HT1080 (cell line): ENCODE measurements at places on chromosomes 6 and 20. TPM values are rescaled to one million over a fixed set of nuclear protein-coding genes. Genes with fewer than 3 reads are reported as not detected.

GRCh38 chr20:10540636-10541493, 105.8 kb downstream of the SLX4IP start:
- peak; percentile 88 for DNase-seq

Gene NNAT
- not detected in 2 replicates for total RNA-seq

Gene TPMT
- total RNA-seq, result 7.5 and 9.6 TPM in 2 replicates

GRCh38 chr20:44961870-44962267, 1.7 kb upstream of the TOMM34 start:
- peak; percentile 73 for DNase-seq

- DNase-seq, result no peak
Observed at GRCh38 chr20:63318391-63319163, 25.6 kb downstream of the COL20A1 start.

GRCh38 chr6:23446469-23446967, 679.5 kb upstream of the NRSN1 start:
- peak; percentile 11 for DNase-seq

GRCh38 chr6:132812756-132813172, 1.6 kb upstream of the RPS12 start:
- DNase-seq, result peak; percentile 58

GRCh38 chr6:29201966-29202365, 31.3 kb downstream of the OR2J2 start:
- no peak for DNase-seq

DNA sequence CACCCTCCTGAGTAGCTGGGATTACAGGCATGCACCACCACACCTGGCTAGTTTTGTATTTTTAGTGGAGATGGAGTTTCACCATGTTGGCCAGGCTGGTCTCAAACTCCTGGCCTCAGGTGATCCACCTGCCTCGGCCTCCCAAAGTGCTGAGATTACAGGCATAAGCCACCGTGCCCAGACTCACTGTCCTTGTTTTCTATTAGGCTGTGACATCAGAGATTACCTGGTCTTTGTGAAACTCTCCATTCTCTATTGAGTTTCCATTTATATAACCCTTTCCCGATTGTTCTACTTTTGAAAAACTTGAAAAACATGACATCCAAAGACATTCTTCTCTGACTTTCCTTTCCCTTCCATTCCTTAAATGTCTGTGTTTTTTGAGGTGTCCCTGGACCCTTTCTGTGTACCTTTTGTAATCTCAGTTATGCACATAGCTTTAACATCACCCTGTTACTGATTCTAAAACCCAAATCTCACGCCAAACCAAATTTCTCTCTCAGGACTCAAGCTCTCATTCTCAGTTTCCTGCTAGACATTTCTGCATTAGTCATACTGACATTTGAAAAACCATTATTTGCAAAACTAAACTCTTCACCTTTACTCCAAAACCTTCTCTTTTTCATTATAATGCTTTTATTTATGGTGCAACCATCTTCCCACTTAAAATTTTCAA, 137.0 kb downstream of the KHDC1L start:
- no peak for DNase-seq

DNA sequence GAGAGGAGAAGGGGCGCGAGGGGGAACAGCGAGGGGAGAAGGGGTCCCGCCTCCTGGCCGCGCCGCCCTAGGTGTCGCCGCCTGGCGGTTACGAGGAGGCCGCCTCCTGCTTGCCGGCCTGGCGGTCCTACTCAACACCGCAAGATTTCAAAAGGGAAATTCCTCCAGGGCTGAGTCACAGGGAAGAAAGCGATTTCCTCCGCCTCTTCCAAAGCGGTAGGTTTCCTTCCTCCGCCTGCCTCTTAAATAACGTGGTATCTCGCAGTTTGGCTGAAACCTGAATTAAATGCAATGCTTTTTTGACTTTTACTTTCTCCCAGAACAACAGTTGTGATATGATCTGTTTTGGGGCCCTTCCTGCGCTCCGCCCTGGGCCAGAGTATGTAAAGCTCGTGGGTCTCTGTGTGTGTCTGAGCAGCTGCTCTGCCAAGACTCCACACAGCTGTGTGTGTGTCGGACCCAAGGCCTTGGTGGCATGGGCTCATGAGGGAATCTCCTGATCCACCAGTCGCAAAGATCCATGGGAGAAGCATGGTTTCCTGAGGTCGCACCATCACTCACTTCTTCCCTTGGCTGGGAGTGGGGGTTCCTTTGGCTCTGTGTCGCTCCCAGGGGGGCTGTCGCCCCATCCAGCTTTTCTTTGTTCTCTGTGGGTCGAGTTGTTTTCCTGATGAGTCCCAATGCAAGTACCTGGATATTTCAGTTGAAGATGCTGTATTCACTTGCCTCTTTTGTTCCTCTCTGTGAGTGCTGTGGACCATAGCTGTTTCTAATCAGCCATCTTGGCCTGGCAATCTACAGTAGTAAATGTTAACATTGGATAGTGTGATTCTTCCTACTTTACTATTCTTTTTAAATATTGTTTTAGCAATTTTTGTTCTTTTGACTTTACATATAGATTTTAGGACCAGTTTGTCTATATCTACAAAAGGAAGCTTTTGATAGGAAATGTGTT, 31.6 kb upstream of the NOTCH4 start:
- peak; percentile 89 for DNase-seq

- no peak for DNase-seq
Observed at GRCh38 chr20:52049001-52049731, 142.4 kb downstream of the ZFP64 start.
